ENCODE measurements at places on chromosomes 4 and X.

DNA sequence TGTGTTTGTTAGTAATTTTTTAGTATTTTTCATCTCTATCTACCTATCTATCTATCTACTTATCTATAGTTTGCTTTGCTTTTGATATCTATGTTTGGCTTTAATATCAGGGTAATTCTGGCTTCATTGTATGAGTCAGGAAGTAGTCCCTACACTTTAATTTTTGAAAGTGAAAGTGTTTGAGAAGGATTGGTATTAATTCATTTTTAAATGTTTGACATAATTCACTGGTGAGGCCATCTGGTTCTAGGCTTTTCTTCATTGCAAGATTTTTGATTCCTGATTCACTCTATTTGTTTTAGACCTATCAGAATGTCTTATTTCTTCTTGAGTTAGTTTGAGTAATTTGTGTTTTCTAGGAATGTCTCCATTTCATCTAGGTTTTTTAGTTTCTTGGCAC lies 20.2 kb upstream of the TCP11X2 start:
- DNase-seq, result no peak

DNA sequence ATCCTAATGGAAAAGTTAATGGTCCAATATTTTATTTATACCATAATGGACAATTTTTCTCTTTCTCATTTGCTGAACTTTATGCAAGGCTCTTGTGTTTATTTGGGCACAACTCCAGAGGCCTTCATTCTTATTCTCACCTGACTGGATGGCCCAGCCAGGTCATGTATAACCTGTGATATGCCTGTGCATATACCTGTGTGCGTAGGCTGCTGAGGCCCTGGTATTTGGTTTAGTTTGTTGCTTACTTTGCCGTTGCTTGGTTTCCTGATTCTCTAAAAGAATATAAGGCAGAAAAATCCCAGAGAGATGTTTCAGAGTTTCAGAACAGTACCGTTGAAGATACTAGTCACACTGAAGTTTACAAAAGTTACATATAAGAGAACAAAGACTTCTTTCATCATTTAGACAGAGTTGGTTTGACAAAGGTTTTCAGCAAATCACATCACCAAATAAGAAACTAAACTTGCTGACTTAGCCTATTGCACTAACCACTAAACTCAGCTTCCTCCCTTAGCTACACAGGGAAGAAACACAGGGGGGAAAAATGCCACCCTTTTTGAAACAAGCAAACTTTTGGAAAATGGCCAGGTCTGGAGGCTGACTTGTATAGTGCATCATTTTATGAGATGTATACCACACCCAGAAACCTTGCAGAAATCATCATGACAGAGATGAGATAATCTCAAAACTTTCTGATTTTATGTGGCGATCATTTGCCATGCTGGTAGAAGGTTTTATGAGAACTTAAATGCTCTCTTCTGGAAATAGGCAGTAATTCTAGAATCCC lies 248.5 kb downstream of the GRIA3 start:
- no peak for DNase-seq

DNA sequence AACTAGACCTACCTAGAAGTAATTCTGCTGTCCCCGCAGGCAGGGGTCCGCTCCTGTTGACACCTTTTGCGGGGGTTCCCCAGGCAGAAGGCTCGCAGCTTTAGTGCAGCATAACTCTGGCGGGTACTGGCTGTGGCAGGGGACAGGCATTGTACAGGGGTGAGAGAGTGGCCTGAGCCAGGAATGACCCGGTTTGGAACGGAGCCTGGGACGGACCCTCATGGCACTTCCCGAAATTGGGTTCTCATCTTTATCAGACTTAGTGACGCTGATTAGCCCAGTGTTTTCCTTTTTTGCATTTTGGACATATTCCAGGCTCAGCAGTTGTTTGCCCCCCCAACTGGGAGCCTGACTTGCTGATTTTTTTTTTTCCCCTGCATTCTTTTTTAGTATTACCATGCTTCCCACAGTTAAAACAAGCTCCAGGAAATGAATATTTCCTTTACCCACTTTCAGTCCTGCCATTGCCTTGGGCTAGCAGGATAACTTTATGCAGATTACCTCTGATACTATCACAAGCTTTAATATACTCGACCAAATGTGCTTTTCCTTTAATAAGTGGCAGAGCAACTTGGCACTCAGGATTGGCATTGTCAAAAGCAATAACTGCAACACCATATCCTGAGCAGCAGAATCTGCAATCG lies 55.8 kb upstream of the WDR1 start:
- no peak for DNase-seq

DNA sequence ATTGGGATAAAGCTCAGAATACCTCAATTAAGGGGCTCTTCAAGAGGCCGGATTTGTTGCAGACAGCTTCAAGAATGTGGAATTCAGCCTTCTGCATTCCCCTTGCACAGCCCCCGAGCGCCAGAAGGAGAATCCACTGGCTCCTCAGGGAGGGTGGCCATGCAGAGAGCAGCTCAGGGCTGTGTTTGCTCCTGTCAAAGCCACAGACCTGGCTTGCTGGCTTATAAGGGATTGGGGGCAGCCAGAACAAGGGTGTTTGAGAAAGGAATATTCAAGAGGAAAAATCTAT lies 36.8 kb downstream of the ING2 start:
- no peak for DNase-seq

DNA sequence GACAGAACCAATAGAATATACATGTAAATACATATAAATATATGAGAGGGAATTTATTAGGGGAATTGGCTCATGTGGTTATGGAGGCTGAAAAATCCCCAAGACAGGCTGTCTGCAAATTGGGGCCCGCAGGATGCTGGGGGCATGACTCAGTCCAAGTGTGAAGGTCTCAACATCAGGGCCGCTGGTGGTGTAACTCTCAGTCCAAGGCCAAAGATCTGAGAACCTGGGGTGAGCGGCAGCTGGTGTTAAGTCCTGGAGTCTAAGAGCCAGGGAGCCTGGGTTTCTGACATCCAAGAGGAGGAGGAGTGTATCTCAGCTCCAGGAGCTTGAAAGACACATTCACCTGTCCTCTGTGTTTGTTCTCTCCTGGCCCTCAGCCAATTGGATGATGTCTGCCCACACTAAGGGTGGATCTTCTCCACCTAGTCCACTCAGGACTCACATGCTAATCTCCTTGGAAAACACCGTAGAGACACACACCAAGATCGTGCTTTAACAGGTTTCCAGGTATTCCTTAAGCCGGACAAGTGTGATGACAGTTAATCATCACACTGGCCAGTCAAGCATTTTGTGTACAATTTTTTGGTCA lies 28.9 kb downstream of the TIGD2 start:
- no peak for DNase-seq

DNA sequence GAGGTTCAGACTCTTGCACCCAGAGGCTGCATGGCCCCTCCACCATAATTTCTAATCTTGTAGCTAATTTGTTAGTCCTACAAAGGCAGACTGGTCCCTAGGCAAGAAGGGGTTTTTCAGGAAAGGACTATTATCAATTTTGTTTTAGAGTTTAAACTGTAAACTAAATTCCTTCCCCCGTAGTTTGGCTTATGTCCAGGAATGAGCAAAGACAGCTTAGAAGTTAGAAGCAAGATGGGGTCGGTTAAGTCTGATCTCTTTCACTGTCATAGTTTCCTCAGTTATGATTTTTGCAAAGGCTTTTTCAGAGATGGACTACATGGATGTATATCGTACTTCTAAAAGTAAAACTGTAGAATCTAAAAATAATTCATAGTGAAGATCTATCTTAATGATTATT lies 258.1 kb upstream of the IL1RAPL1 start:
- no peak for DNase-seq

DNA sequence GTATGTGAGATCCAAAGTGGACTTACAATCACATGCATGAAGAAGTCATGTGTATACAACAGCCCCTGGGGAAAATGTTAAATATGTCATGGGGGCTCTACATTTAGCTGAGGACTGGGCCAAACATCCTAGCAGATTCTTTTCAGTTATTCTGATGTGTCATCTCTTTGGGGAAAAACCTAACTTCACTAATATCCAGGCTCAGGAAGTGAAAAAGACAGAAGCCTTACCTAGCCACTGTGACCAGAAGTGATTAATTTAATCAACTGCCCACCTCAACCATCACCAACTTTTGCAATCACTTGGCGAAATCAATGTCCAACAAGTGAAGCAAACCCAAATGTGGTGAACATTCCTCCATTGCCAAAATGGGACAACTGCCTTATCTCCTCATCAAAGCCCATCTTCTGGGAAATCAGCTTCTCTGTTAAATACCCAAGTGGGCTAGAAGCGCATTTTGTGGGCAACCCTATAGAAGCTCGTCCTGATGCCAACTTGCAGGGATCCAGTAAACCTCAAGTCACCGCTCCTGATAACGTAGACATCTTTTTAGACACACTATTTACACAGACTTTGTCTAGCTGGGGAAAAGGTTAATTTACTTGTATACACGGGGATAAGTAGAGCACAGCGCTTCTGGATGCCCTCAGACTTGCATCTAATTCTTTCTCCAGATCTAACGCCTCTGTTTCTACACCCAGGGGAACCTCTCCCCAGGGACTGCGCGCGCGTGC lies 1.4 kb upstream of the HHIP start:
- DNase-seq, result no peak
